ENCODE measurements at places on chromosomes 4 and X.

DNA sequence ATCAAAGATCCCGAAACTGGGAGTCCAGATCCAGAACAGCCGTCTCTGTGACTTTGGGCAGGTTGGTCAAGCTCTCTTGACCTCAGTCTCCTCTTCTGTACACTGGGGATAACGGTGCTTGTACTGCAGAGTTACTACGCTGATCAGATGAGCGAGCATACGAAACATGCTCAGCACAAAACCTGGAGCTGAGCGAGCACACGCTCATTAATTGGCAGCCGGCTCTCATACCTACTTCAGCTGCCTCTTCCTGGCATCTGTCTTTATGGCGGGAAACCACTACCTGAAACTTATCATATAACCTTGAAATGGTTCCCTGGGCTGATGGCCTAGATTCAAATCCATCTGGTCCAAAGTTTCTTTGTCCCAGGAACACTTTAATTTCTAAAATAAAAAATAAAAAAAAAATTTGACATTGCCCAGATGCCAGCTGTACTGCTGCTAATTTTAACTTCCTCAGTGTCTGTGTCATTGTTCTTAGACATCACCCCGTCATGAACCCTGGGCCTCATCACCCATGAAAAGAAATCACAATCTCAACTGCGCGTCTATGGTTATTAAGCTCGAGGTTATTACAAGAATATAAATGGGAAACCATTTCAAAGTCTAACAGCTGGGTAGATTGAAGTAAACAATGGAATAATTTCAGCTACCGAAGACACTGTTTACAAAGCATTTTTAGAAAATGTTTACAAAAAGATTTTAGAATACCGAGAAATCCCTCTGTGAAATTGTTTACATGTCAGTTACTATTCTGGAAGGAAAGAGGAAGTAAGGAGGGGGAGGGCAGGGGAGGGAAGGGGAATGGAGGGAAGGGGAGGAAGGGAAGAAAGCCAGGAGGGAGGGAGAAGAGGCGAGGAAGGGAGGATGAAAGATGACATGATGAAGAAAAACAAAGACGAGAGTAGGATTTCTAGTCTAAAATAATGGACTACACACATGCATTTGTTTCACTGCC, 49.0 kb downstream of the CRMP1 start:
- DNase-seq: no peak

- DNase-seq: peak; percentile 42
Observed at GRCh38 chr4:113849771-113850170, 88.2 kb upstream of the CAMK2D start.

GRCh38 chr4:13543839-13544605, at the start of gene NKX3-2:
Gene NKX3-2 (minus strand): TSS chr4:13544508. CDS start chr4:13544414, 94 bp downstream.
- DNase-seq: no peak

- no peak for DNase-seq
Observed at GRCh38 chrX:16700734-16701133, 11.7 kb downstream of the CTPS2 start.

DNA sequence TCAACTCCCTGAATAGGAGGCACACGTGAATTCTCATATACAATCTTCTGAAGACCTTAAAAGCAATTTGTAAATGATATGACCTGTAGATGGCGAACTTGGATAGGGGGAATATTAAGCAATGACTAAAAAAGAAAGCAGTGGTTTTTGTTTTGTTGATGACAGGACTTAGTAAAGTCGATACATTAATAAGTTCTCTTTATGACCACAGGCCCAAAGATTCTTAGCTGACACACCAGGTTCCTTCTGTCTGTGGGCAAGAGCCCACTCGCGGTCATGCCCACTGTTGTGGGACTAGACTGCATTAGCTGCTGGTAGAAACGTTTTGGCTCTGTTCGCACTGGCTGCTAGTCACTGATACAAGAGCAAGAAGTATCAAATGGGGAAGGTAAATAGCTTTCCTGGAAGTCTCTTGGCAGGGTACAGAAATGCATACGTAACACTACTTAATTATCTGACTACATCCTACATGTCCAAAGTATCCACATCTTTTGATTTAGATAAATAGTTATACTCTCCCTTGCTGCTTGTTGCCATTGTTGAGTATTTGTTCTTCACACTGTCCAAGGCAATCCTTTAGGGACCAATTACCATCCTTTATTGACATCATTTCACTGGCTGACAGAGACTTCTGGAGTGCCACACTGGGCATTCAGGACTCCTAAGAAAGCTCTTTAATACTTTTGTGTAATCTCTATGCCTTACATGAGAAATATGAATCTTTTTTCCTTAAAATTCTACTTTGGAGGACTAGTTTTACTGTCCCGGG, 31.0 kb downstream of the ALPK1 start:
- DNase-seq: no peak

GRCh38 chrX:20742106-20742505, 475.4 kb upstream of the RPS6KA3 start:
- DNase-seq: no peak

Data from aorta (tissue), 5 donors.